ENCODE measurements at places on chromosomes 1 and 21.

DNA sequence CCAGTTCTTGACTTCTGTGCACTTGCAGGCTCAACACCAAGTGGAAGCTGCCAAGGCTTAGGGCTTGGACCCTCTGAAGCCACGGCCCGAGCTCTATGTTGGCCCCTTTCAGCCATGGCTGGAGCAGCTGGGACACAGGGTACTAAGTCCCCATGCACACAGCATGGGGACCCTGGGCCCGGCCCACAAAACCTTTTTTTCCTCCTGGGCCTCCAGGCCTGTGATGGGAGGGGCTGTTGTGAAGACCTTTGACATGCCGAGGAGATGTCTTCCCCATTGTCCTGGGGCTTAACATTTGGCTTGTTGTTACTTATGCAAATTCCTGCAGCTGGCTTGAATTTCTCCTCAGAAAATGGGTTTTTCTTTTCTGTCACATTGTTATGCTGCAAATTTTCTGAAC is 59.8 kb downstream of the DISC1 start:
- no peak for DNase-seq

DNA sequence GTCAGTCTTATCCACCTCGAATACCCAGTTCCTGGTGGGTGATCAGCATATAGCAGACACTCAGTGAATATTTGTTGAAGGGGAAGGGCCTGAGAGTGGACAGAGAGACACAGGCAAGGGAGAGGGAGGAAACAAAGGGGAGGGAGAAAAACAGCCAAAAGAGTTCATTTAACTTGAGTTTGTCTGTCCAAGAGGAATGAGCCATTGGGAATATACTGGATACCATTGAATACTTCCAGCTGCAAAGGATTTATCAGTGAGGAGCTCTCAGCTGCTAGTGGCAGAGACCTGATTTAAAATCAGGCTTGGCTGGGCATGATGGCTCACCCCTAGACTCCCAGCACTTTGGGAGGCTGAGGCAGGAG is 11.5 kb upstream of the BGLAP start:
- DNase-seq, result no peak

GRCh38 chr1:226827458-226827857 is 43.0 kb upstream of the PSEN2 start:
- DNase-seq, result no peak

GRCh38 chr21:28253338-28253737 is 739.3 kb downstream of the LTN1 start:
- no peak for DNase-seq

DNA sequence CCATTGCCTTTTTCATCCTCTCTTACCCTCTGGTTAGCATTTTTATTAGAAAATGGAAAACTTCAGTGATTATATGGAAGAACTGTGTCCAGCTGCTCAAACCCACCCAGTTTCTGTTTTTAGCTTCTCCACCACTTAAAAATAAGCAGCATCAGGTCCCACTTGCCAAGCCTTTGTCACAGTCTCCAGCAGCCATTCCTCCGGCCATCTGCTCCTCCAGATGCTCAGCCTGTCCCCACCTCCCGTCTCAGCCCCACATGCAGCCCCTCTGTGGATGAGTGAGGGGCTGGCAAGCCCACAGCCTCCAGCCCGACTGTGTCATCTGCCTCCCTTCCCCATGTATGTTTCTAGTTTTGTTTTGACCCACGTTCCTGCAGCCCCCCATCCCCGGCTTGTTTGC is 289.7 kb downstream of the HHAT start:
- DNase-seq, result no peak

GRCh38 chr1:19824541-19824940 is 9.5 kb upstream of the RNF186 start:
- no peak for DNase-seq

- no peak for DNase-seq
Measured at GRCh38 chr1:36755303-36756230, 272.9 kb upstream of the CSF3R start.

DNA sequence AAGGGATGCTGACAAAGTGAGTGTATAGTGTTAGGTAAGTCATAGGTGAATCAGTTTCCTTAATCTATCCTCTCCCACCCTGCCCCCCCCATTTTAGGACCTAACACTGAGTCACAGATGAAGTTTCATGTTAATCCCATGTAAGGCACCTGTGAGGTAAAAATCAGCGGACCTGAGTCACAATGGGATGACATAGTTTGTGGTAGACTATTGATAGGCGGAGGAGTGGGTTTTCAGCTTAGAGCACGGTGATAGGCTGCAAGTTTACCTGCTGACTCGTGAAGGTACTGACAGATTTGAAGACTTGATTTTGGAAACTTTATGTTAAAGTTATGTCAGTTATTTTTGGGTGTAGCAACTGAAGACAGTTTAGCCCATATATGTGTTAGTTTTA is 1.7 kb downstream of the TOR1AIP1 start:
- no peak for DNase-seq

DNA sequence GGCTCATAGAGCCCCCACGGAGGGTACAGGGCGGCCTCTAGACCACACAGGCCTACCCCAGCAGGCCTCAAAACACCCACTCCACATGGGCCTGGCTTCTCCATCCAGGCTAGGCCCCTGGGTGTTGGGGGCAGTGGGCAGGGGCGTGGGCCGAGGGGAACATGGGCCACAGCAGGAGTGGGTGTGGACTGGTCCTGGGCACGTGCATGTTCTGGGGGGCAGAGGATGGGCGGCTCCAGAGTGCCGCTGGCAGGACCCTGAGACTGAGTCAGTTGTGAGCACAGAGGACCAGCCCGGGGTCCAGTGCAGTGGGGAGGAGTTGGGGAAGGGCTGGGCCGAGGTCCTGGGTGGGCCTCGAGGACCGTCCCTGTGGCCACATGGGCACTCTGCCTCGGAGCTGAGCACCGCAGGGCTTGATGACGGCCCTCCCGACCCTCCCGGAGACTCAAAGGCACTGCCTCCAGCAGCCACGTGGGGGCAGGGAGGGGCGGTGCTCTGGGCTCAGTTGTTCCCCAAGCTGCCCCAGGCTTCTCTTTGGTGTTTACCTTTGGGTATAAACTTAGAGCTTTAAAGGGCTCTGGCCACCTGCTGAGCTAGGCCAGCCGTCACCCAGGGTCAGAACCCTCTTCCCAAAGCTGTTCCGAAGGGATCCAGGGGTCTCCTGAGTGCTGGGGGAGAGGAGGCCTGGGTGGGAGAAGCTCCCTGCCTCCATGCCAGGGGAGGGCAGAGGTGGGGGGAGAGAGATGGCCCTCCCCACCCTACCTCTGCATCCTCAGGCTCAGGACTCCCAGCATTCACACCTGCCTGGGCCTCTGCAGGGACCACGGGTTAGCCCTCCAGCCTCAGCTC is 79.9 kb downstream of the MORN1 start:
- peak; percentile 75 for DNase-seq

DNA sequence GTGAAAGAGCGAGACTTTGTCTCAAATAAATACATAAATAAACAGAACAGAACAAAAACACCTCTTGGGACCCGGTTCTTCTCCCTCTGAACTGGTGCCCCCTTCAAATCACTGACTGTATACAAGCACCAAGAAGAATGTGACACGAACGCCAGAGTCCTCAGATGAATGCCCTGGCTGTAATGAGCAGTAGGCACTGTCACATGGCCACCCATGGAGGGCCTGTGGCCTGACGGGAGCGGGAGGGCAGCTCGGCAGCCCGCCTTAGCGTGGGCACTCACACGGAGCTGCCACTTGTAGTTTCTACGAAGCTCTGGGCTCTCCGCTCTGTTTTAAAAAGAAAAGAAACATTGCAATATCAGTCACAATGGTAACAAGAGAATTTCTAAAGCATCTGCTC is 146.0 kb downstream of the PEX14 start:
- DNase-seq, result no peak

DNA sequence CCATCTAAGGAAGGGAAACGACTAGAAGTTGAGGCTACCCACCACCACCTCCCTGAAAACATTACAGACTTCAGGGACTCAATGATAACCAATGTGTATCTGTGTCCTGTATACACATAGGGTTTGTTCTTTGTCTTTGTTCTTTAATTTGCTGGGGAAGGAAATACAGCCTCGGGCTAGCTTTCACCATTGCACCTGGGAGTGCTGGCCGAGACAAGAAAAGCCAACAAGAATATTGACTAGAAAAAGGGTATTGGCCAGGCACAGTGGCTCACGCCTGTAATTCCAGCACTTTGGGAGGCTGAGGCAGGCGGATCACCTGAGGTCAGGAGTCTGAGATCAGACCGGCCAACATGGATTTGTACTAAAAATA is 50.4 kb downstream of the MDM4 start:
- no peak for DNase-seq

DNA sequence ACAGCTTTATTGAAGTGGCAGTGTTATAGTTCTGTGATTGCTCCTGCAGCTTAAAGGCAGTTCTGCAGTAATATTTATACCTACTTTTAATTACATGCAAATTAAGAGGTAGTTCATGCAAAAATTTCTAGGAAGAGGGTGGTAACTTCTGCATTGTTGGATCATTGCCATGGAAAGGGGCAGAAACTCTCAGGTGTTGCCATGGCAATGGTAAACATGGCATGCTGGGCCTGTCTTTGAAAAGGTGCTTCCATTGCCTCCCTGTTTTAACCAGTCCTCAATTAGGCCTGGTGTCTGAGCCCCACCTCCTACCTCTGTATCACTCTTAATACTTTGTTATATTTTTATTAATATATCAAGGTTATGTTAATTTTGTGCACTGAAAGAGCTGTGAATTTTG is 104.7 kb downstream of the DISC1 start:
- no peak for DNase-seq

DNA sequence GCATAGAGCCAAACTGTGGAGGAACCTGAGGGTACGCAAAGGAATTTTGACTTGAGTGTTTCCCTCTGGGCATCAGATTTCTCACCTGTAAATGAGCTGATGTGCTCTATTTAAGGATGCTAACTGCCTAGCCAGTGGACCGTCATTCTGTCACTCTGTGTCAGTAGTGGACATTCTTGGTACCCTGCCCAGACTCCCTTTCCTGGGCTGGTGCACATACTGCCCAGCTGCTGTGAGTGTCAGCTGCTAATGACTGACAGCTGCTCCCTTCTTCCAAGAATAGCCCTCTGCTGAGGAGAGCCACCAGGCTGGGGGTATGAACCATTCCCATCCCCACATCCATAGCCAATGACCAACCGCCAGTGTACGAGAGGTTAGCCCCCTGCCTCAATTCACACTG is 193.1 kb upstream of the DAB1 start:
- DNase-seq, result no peak

DNA sequence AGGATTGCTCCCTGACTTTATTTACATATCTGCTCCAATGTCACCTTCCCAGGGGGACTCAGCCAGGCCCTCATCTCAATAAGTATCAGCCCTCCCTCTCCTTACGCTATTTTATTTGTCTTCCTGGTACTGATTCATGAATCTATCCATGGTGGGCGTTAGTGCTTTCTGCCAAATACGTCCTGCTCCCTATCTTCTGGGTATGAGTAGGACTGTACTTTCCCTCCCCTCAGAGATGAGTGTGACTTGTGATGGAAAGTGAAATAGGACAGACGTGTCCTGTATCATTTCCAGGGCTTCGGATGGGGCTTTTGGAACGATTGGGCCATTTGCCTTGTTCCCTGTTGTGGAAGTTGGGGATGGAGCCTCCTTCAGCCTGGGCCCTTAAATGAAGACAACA is 47.5 kb downstream of the FOXO6 start:
- DNase-seq, result no peak

DNA sequence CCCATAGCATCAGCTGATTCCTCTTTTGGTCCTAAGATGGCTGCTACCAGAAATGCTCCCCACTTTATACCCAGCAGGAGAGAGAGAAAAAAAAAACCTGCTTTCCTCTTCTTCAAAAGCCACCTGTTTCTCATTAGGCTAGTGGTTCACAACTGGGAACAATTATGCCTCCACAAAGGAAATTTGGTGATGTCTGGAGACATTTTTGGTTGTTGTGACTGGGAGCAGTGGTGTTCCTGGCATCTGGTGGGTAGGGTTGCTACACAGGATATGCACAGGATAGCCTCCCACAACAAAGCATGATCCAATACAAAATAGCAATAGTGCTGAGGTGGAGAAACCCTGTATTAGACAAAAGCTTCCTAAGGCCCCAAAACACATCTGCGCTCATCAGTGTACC is 38.5 kb upstream of the SGIP1 start:
- no peak for DNase-seq

- DNase-seq, result no peak
Measured at GRCh38 chr1:117029685-117030084, 28.1 kb downstream of the CD101 start.

GRCh38 chr1:40058097-40058452 is 17.5 kb downstream of the CAP1 start:
- DNase-seq, result no peak

DNA sequence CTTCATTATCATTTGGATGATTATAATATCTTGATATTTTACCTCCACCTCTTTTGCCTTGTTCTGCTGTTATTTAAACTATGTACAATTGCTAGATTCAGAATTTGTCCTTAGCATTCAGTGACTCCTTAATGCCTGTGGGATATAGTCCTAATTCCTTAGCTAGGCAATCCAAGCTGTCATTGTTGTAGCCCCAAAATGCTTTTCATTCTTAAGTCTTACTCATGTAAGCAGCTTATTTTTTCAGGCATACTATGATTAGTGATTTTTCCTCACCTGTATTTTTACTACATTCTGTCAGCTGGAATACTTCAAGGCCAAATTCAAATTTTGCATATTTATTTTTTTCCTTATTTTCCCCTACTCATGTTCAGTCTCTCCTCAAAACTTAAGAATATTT is 13.4 kb downstream of the PKN2 start:
- no peak for DNase-seq

DNA sequence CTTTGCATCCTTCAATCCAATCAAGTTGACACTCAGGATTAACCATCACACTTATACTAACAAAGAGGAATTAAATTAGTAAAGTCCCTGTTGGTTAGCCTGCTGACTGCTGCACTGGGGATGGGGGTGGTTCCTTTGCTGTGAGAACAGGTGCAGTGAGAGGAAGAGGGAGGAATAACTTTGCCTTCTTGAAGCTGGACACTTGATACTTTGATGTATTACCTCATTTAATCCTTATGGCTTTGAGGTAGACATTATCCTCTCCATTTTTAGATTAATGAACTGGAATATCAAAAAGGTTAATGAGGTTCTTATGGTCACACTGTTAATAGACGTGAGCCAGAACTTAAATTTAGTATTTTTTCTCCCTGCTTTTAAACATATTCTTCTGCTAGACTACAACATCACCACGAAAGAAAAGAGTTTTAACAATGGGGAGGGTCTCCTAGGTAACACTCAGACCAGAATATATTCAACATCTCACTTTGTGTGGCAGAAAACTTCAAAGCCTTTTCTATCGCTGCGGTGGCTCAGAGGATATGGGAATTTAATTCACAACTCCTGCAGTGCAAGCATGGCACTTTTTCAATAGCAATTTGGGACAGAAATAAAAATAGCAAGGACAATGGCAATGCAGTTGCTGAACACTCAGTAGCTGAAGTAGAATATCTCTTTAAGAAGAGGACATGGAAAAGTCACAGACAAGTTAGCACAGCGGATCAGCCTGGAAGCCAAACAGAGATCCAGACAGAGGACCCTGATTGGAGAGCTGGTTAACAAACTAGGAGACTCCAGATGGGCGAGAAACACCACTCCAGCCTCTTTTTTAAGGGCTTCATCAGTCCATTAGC is 68.8 kb upstream of the DNAH14 start:
- DNase-seq, result no peak

Measured in hepatic stellate cell (primary cell).